ENCODE measurements at places on chromosomes 3 and 15.

- no peak for DNase-seq
Measured at GRCh38 chr3:142844339-142844977, 44.4 kb downstream of the PCOLCE2 start.

DNA sequence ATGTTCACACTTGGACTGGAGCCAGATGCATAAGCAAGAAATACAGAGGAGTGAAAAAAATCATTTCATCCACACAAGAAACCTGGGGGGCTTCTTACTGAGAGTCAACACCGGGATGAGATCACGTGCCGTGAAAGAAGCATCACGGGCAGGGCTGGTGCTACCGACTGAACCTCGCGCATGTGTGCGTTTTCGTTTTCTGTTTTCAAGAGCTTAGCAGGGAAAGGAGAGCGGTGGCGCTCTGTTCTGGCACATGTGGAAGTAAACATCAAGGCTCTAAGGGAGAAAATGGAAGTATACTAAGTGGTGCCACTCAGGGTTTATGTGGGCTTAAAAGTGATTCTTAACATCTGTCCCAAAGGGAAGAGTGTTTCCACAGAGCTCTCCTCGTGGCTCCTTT is 55.9 kb downstream of the VGLL4 start:
- no peak for DNase-seq

DNA sequence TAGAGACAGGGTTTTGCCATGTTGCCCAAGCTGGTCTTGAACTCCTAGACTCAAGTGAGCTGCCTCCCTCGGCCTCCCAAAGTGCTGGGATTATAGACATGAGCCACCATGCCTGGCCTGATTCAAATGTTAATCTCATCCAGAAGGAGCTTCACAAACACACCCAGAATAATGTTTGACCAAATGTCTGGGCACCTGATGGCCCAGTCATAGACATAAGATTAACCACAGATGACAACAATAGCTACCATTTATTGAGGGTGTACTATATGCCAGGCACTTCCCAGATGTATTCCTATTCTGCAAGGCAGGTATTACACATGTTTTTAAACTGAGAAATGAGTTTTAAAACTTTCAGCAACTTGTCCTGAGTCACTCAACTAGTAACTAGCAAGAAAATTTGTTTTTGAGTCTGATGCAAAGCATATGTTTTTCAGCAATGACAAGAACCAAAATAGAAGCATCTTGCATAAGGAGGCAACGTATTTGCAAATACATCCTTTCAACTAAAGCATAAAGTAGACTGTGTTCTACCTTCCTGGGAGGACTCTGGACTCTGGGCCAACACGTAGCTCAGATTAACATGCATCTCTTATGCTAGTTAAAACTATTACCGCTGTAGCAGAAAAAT is 8.1 kb upstream of the SPG21 start:
- no peak for DNase-seq

- no peak for DNase-seq
Measured at GRCh38 chr15:57251308-57251707, 125.0 kb upstream of the CGNL1 start.

DNA sequence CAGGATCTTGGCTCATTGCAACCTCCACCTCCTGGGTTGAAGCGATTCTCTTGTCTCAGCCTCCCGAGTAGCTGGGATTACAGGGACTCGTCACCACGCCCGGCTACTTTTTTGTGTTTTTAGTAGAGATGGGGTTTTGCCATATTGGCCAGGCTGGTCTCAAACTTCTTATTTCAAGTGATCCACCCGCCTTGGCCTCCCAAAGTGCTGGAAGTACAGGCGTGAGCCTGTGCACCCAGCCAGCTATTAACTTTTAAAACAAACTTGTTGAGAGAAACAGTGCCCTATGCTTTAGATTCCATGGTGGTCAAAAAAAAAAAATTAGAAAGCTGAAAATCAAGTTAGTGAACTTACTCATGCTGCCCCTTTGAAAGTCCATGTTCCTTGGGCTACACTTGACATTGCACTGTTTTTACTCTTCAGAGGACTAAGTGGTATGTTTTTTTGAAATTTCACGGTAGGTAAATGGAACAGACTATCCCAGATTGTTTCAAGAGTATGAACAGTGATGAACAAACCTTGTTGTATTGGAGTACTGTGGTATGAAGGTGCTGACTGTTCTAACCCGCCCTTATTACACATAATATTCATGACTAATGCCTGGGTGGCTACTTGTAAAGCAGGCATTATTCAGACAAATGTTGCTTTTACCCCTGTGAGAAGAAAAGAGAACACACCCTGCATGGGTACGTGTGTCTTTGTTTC is 206.9 kb downstream of the KLHL25 start:
- DNase-seq: no peak

GRCh38 chr3:132073771-132074170 is 39.0 kb upstream of the CPNE4 start:
- no peak for DNase-seq

DNA sequence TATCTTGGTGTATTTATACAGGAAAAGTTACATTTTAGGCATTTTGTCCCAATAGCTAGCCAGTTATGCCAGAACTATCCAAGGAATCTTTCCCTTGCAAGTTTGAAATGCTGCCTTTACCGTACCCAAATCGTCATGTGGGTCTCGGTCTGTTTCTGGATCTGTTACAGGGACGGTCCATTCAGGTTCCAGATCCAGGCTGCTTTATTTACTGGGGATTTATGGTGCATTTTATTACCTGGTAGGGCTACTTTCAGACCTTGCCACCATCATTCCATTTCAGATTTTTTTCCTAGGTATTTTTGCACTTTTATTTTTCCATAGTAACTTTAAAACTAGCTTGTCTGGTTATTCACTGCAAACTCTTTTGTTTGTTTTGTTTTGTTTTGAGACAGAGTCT is 186.5 kb downstream of the NSMCE3 start:
- no peak for DNase-seq

Measured in fibroblast of skin of left biceps (primary cell).